Lung microvascular endothelial cell (primary cell): ENCODE measurements at places on chromosomes 5 and 9. TPM values are rescaled to one million over a fixed set of nuclear protein-coding genes. Genes with fewer than 3 reads are reported as not detected.

The NUTM2G gene
- total RNA-seq, result not detected in 2 replicates

The ADAMTS2 gene
- 0.22 and 0.40 TPM in 2 replicates for total RNA-seq

The PTGES gene
- 0.40 and 0.44 TPM in 2 replicates for total RNA-seq

The C9 gene
- under 0.01 TPM in 2 replicates for total RNA-seq

The UBQLN1 gene
- 69.5 and 120 TPM in 2 replicates for total RNA-seq

The CATSPER3 gene
- total RNA-seq, result under 0.01 and 0.22 TPM in 2 replicates

The PLEKHG4B gene
- under 0.01 TPM in 2 replicates for total RNA-seq

The TBCA gene
- 72.8 and 91.9 TPM in 2 replicates for total RNA-seq

The STPG3 gene
- not detected in 2 replicates for total RNA-seq

The ARL14EPL gene
- under 0.01 TPM in 2 replicates for total RNA-seq

The RHOBTB3 gene
- 25.2 and 40.5 TPM in 2 replicates for total RNA-seq

The SOWAHA gene
- total RNA-seq, result not detected in 2 replicates

The ORM2 gene
- total RNA-seq, result not detected in 2 replicates

The NNT gene
- total RNA-seq, result 55.8 and 68.1 TPM in 2 replicates
